Stimulated activated CD8-positive, alpha-beta memory T cell treated with anti-CD3 and anti-CD28 coated beads, Interleukin-12 subunit alpha, Interleukin-12 subunit beta, amount 100 ng/mL, for 1 hour (primary cell): ENCODE measurements at places on chromosomes 11 and 22.

- no peak for DNase-seq
These were observed 35.2 kb upstream of the P2RY2 start for GRCh38 chr11:73182824-73183321.

GRCh38 chr11:23425381-23425780, 565.1 kb upstream of the CCDC179 start:
- DNase-seq = no peak

- no peak for DNase-seq
These were observed 10.6 kb downstream of the SPTBN2 start for GRCh38 chr11:66718320-66718971.

GRCh38 chr11:94671553-94672366, 96.4 kb upstream of the AMOTL1 start:
- no peak for DNase-seq

- no peak for DNase-seq
These were observed 8.0 kb upstream of the MS4A7 start for GRCh38 chr11:60370252-60370810.

- DNase-seq = no peak
These were observed 333.4 kb upstream of the MPPED2 start for GRCh38 chr11:30919389-30920152.

DNA sequence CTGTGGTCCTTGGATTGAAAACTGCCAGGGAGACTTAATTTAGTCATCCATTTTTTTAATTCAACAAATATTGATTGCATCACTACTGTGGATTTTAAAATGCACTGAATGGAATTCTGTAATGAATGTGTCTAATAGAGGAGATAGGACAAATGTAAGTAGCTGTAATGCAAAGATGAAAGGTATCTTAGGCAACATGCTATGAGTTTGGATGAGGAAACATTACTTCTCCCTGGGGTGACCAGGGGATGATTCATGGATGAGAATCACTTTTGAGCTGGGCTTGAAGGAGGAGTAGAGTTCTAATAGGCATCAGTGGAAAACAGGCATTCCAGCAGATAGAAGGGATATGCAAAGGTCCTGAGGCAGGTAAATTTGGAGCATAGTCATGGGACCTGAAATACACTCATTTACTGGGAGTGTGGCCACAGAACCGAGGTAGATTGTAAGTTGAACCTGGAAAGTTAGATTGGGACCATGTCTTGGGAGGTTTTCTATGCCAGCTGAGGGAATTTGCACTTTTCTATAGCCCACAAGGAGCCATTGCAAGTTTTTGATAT, 43.4 kb downstream of the PKNOX2 start:
- DNase-seq = no peak

DNA sequence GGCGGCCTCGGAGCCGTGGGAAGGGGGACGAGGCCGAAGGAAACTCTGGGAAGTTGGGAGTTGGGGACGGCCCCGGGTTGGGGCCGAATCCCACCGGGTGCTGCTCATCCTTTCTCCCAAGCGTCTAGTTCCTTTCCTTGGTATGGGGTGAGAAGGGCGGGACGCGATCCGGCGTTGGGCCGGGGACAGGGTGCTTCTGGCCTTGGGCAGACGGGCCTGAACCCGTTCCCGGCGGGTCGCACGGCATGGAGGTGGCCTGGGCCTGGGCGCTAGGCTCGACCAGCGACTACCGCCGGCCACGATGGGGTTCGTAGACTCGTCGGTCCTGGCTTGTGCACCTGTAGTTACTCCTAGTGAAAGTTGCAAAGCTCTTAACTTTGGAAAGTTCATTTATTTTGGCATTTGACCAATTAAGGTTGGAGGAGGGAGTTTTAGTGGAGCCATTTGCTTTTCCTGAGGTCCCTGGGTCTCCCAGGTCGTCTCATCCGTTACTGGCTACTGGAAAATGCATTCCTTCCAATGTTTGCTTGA, 1.0 kb downstream of the SYT9 start:
- DNase-seq = no peak

DNA sequence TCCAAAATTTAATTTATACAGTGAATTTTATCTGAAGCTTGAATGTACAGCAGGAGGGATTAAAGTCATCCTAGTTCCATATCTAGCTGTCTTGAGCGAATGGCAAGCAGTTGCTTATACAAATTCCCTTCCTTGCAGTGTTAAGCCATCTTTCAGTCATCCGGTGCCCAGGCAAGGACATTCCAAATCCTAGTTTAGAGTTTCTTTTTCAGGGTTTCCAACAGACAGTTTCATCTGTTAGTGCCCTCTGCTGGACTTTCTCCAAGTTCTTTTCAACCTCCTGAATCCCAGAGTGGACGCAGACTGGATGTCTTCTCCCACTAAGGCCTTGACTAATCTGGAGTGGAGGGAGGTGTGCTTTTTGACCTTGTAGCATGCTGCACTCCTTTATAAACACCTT, 45.4 kb downstream of the GRAMD1B start:
- DNase-seq = no peak

- DNase-seq = no peak
These were observed 713.9 kb downstream of the BRD1 start for GRCh38 chr22:49113758-49114157.

DNA sequence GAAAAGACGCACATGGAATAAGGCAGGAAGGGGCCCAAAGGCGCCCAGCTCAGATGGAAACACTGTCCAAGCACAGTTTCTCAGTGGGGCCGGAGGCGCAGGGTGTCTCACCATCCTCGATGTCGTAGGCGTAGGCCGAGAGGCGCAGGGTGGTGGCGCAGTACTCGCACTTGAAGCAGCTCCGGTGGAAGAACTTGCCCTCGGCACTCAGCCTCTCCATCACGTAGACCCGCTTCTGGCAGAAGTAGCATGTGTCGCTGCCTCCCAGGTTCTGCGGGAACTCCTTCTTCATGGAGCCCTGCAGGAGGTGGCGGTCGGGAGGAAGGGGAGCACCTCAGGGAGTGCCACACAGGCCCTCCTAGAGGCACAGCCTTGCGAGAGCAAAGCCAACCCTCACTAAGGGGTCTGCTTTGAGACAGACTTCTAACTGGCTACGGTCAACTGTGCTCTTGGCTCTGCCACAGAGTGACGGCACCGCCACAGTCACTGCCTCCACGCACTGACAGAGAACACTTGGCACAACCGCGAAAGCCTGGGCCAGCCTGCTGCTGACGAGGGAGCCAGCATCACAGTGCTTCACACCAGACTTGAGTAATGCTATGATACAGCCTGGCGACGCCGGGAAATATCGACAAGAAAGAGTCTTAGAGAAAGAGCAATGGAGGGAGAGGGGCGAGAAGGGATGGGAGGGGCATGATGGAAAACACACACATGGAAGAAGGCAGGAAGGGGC, 97.6 kb upstream of the BID start:
- no peak for DNase-seq

GRCh38 chr11:76666830-76667229, 3.7 kb downstream of the LRRC32 start:
- no peak for DNase-seq

DNA sequence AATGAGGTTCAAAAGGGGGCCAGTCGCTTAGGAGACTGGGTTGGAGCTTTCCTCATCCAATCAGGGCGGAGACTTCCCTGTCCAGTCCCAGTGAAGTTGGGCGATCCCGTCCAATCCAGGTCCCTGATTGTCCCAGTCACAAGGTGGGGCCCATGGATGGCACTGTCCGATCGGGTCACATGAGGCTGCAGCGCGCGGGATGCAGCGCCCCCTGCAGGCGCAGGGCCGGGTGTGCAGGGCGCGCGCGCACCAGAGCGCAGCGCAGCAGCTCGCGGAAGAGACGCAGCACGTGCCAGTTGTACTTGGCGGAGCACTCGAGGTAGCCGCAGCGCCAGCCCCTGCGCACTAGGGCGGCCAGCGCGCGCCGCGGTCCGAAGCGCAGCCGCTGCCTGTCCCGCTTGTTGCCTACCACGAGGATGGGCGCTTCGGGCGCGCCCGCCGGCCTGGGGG, 2.3 kb downstream of the RASL10A start:
- no peak for DNase-seq

GRCh38 chr11:77789731-77790476, 30.6 kb downstream of the RSF1 start:
- DNase-seq = no peak

- DNase-seq = no peak
These were observed 49.3 kb upstream of the CLPB start for GRCh38 chr11:72483412-72484186.
